Stimulated activated naive CD4-positive, alpha-beta T cell treated with Interleukin-2 at 50 U/mL for 16 hours (primary cell): ENCODE measurements at places on chromosomes 3 and 15.
A peak's percentile ranks its signal among the peaks of the same experiment; 100 is the strongest.

DNA sequence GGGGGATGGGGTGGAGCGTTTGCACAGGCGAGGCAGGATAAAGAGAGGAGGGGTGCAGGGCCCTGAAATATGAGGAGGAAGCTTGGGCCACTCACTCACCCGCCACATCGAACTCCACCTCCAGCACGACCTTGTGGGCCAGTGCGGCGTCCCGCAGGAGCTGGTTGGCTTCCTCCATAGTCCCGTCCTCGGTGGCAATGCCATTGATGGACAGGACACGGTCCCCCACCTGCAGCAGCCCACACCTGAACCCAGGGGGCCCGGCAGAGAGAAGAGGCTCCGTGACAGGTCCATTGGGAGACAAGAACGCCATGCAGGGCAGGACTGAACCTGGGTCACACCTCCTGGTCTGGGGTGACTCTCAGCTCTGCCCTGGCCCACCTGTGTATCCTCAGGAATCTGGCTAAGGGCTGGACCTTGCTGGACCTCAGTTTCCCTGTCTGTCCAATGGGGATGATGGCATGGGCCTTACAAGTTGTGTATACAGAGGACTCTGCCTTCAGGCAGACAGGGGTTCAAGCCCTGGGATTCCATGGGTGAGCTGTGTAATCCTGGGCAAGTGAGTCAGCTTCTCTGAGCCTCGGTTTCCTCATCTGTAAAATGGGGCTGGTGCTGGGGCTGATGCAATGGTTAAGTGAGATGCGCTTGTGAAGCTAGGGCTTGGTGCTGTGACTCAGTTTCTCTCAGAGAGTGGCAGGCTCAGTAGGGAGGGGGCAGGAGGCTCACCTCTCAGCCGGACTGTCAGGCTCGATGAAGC lies 26.4 kb downstream of the GRIP2 start:
- DNase-seq = no peak

DNA sequence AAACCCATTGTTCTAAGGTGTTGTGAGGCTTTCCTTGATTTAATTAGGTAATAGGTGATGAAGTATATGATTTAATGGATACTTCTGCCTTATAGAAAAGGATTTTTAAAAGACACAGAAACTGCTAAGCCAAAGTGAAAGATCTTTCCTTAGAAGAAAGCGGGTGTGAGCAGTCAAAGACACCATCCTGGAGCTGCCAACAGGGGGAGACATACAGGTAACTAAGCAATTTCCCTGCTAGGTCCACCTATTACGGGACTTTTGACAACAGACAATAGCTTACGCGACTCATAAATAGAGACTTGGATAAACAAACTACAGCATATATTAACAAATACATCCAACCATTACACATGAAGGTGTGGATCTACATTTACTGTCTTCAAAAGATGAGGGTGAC lies 669.5 kb downstream of the SQOR start:
- no peak for DNase-seq

DNA sequence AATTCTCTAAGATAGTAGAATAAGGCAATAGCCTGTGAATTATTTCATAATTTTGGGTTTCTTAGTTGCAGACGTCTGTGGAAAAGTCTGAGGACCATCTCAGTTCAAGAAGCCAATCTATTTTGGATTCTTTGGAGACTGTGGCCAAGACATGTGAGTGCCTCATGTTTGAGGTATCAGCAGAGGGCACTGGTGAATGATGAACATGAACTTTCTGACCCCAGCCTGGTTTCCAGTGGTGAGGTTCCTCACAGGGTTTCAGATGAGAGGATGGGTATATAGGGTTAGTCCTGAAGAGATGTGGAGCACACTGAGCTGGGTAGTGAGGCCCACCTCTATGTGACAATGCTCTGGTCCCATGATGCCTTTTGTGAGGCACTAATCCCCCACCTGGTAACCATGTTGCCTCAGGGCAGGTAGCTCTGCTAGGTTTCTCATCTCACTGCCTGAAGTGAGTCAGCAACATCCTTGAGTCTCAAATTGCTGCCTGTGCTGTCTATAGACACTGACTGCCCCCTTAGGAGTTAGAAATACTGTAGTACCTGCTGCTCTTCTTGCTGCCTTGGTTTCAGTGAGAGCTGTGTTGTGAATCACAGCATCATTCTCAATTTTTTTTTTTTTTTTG lies 32.3 kb downstream of the C3orf62 start:
- no peak for DNase-seq

DNA sequence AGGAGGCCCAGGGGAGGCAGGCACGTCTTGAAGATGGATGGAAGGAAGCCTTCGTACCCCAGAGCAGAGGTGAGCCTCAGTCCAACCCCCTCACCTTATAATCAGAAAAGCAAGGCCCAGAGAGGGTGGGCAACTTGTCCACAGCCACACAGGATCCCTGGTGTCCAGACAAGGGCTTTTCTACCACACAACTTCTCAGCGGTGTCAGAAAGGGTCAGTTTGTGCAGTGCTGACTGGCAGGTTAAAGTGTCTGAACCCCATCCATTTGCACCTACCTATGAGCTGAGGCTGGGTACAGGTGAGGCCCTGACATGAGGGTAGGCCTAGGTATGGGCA lies 8.6 kb downstream of the IGDCC3 start:
- DNase-seq = no peak

DNA sequence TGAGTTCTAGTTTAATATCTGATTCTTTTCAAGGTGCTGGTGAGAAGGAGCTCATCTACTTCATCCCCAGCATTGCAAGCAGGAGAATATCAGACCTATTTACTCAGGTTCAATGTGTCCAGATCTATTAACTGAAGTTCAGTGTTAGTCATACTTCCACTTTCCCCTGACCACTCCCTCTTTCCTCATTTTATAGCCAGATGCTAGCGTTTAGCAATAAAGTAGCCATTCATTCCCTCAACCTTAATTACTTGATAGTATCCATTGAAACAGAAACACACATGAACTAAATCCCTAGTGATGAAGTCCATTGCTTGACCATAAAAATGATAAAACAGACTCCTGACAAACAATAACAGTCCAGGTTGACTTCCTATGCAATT lies 60.0 kb downstream of the RPL22L1 start:
- DNase-seq = no peak

DNA sequence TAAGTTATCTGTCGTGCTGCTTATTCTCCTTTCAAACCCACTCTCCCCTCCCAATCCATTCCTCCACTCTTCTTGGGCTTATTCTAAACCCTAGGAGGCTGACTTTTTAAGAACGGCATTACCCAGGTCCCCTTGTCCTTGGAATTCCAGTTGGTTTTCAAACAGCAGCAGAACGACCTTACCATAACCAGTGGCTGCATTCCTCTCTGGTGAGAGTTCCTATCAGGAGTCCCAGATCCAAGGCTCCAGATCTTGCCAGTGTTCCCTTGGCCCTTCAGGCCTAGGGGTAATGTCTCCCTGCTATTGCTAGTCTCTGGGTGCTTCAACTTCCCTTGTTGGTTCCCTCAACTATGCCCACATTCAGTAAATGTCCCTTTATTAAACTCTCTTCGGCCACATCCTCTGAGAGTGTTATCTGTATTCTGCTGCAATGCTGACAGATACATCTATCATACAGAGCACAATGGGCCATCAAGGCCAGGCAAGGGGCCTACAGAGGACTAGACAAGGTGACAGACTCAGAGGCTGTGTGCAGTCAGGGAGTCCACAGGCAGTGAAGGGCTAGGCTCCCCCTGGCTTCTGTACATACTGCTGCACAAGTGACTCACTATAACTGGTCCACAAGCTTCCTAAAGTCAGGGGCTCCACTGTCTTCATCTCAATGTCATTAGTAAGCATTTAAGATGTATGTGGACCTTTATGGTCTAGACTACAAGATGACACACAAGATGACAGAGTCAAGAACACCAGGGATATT lies 10.1 kb downstream of the LYSMD2 start:
- peak; percentile 8 for DNase-seq

DNA sequence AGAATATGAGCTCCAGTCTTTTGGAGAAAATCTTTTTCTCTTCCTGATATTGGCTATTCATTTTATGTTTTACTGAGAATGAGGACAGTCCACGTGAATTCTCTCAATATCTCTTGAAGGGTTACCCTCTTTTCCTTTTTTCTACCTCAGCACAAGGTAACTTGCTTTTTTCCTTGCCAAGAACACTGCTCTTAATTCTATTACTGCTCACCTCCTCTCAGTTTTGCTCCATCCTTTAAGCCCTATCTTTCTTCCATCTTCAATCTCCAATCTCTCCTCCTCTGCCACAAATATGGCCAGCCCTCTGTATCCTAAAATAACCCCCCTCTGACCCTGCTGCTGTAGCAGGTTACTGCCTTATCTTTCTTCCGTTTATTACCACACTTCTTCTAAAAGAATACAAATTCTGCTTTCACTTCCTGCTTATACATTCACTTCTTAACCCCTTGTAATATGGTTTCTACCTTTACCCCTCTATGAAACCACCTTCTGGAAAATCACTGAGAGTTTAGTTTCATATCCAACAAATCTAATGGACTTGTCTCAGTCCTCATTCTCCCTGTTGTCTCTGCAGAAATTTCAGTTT lies 89.0 kb downstream of the NFKBIZ start:
- DNase-seq = no peak

DNA sequence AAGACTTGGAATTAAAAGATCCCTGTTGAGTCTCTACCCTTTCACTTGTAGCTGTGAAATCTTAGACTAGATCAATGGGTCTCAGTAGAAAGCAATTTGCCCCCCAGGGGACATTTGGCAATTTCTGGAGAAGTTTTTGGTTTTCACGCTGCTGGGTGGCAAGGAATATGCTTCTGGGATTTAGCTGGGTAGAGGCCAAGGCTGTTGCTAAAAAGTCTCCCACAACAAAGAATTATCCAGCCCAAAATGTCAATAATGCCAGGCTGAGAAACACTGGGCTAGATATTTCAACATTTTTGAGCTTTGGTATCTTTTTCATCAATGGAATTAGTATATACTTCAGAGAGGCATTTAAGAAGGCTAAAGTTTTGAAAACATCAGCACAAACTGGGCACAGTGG lies 8.7 kb downstream of the CAPN7 start:
- DNase-seq = no peak

GRCh38 chr15:101579631-101580163 lies 72.5 kb downstream of the TM2D3 start:
- no peak for DNase-seq

- no peak for DNase-seq
Measured at GRCh38 chr15:81163961-81164800, 30.1 kb downstream of the CFAP161 start.

- DNase-seq = peak; percentile 69
Measured at GRCh38 chr15:99925661-99926461, 192.6 kb upstream of the LYSMD4 start.

DNA sequence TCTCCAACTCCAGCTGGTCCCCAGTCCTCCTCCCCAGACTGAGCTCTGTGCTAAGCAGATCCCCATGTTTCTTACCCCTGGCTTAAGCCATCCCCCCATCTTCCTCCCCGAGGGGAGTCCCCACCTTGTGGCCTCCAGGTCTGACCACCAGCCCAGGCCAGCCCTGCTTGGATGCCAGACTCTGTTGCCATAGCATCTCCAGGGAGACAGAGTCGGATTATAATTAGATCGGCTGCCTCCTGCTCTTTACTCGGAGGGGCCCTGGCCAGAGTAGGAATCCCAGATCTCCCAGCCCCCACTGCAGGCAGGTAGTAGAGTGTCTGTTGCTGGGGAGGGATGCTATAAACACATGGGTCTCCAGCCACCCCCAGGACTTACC lies 2.4 kb downstream of the KLHDC8B start:
- no peak for DNase-seq

DNA sequence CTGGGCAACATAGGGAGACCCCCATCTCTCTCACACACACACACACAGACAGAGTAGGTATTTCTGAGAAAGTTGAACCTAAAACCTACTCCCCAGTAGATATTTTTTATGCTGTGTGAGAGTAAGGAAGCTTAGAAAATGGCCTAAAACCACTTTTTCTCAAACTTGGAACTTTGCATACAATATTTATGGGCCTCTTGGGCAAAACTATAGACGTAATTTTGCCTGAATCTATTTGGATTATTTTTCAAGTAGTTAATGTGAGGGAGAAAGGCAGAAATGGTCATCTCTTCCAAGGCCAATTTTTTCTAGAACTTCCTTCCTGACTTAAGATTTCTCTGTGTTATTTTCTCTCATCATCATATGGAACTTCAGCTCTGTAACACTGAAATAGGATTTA lies 81.7 kb downstream of the ZNF609 start:
- DNase-seq = no peak

DNA sequence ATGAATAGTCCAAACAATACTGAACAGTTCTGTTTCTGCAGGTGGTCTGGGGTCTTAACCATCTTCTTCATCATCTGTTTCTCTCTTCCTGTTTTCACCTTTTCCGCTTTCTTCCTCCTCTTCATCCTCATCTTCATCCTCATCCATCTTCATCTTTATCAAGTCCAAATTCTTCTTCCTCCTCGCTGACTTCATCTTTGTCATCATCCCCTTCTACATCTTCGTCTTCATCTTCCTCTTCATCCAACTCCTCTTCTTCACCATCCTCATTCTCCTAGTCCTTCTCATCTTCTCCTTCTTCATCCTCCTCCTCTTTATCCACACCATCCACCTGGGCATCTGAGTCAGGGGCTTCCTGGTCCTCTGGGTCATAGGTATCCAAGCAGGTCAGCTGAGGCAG lies 16.5 kb upstream of the CFAP161 start:
- DNase-seq = no peak

DNA sequence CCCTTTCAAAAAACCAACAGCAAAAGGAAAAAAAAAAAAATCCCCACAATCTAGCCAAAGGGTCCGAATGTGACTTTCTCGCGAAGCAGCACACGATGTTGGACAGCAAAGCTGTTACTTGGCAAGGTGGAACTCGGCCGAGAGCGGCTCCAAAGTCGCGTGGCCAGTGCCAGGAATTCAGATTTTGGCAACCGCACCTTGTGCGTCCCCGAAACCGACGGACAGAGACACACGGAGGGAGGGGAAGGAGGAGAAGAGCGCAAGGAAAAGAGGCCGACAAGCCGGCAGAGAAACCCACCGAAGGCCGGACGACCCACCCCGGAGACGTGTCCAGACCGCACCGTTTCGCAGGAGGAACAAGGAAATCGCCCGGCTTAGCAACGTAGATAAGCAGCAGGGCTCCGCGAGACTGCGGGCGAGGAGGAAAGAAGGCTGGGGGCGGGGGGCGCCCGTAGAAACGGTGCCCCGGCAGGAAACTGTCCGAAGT lies 517.3 kb downstream of the MECOM start:
- DNase-seq = no peak

- DNase-seq = no peak
Measured at GRCh38 chr15:73716417-73716816, 32.2 kb downstream of the CD276 start.

GRCh38 chr3:22907796-22908195 lies 295.3 kb upstream of the UBE2E2 start:
- no peak for DNase-seq

DNA sequence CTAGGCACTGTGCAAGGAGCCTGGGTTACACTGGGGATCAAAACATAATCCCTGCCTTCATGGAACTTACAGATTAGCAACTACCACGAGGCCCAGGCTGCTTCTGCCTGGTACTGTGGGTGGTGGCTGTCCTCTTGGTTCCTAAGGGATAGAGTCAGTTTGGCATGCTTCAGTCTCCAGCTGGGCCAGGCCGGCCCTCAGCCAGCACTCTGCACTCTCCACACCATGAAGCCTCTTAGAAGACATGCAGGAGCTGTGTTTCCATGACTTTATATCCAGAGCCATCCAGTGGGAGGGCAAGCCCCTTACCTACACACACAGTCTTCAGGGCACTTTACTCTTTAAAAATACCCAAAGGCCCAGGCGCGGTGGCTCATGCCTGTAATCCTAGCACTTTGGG lies 54.4 kb downstream of the ATP1B3 start:
- no peak for DNase-seq
